ENCODE measurements at places on chromosomes 3 and 15.
A peak's percentile ranks its signal among the peaks of the same experiment; 100 is the strongest.

DNA sequence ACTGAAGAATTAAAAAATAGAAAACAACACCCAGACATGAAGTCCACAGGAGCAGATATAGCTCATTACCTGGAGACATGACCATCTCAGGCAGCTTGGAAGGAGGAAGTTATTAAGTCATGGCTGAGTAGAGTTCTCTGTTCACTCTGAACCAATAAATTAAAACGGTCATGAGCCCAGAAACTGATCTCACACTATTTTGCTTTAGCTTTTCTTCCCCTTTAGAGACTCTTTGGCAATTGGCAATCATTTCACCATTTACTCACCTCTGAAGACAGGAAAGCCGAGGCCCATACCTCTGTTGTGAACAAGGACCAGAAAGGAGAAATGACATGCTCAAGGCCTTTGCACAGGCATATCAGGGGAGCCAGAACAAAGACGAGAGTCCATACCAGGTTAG, 26.6 kb downstream of the CLDN18 start:
- no peak for DNase-seq

DNA sequence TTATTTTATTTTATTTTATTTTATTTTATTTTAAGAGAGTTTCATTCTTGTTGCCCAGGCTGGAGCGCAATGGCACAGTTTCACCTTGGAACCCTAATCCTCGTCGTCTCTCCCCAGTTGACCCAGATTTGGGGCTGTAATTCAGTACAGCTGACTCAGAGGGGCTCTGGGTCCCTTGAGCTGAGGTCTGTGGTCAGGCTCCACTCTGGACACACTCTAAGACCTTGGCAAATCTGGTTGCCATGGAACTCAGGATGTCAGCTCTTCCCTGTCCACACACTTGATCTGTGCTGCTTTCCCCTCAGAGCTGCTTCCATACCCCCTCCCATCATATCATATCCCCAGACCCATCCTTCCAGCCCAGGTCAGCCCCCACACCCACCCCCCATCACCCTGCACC, 675 bp upstream of the CYP11A1 start:
- no peak for DNase-seq

- DNase-seq, result no peak
Measured at GRCh38 chr3:184551614-184552256, 9.8 kb upstream of the EPHB3 start.

- no peak for DNase-seq
Measured at GRCh38 chr15:74804935-74805334, 7.7 kb upstream of the LMAN1L start.

GRCh38 chr3:177596248-177596815, 399.1 kb upstream of the TBL1XR1 start:
- peak; percentile 45 for DNase-seq

GRCh38 chr3:45226206-45226915, at the start of gene TMEM158:
Gene TMEM158 (minus strand): TSS chr3:45226287. CDS start chr3:45226027, 260 bp downstream.
- DNase-seq, result peak; percentile 40

GRCh38 chr3:115712871-115713270, 89.6 kb downstream of the GAP43 start:
- no peak for DNase-seq

- peak; percentile 44 for DNase-seq
Measured at GRCh38 chr15:43518197-43518761, 871 bp downstream of the MAP1A start.

DNA sequence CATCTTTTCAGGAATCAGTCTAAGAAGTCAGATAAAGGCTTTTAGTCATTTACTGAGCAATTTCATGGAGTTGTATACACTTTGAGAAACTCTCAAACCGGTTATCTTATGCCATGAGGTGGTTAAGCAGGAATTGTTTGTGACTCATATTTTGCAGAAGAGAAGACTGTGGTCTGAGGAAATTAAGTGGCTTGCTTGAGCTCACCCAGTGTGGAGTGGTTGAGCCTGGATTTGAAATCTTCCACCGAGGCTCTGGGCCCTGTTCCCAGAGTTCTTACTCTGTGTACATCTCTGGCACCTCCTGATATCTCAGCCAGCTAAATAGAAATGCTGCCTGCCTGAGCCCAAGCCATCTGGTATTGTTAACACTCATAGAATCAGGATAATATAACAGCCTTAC, 37.8 kb upstream of the BCL6 start:
- no peak for DNase-seq

- no peak for DNase-seq
Measured at GRCh38 chr3:122406198-122406597, 9.7 kb downstream of the WDR5B start.

GRCh38 chr15:39131609-39132008, 449.3 kb upstream of the THBS1 start:
- no peak for DNase-seq

DNA sequence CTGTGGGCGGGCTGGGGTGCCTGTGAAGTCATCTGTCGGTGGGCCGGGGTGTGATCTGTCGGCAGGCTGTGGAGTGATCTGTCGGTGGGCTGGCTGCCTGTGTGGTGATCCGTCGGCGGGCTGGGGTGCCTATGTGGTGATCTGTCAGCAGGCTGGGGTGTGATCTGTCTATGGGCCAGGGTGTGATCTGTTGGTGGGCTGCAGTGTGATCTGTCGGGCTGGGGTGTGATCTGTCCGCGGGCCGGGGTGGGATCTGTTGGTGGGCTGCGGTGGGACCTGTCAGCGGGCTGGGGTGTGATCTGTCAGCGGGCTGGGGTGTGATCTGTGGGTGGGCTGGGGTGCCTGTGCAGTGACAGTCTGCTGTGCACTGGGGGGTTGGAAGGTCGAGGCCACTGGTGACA, 204.5 kb downstream of the XXYLT1 start:
- DNase-seq, result no peak

- no peak for DNase-seq
Measured at GRCh38 chr3:102661707-102662497, 227.1 kb downstream of the ZPLD1 start.

DNA sequence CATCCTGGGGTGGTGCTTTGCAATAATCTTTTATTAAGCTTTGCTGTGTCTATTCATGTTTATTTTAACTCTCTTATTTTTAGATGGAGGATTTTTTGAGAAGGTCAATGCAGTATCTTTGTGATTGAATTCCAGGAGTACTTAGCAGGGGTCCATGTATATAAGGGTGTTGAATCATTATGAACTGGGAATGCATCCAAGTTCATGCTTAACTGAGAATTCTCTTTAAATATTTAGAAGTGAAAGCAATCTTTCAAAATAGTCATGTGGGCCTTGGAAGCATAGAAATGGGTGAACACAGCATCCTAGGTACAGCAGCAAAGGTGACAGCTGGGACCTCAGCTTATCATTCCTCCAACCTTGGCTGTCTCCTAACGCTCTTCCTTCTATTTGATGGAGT, 27.3 kb downstream of the SPTSSB start:
- no peak for DNase-seq

DNA sequence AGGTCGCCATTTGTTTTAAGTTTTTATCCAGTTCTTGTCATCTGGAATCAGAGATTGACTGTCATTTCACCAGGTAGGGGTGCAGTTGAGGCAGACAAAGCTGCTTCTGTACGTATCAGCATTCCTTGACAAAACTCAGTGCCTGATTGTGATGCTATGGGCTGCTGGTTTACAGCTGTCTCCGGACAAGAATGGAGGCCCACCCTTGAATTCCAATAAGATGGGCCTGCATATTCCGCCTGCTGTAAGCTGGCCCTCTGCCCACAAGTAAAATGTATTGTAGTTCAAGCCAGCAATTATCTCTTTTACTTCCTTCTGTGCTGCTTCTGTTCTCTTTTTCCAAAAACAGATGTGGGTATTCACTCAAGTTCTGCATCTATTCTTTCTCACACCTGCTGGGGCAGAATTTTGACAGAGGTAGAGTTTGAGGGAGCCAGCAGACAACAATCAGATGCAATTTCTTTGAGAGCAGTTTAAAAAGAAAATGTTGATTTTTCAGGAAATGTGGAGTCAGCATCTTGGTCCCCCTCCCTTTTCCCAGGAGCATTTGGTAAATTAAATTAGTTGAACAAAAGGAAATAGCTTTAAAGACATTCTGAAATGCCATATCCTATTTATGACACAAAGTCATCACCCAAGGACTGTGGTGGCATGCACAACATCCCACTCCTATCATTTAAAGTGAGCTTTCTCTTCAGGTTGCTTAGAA, 53.5 kb downstream of the IQCH start:
- DNase-seq, result no peak

- peak; percentile 79 for DNase-seq
Measured at GRCh38 chr3:49133226-49133951, 539 bp upstream of the LAMB2 start.

- DNase-seq, result peak; percentile 51
Measured at GRCh38 chr3:134237454-134238145, 13.1 kb downstream of the RYK start.

DNA sequence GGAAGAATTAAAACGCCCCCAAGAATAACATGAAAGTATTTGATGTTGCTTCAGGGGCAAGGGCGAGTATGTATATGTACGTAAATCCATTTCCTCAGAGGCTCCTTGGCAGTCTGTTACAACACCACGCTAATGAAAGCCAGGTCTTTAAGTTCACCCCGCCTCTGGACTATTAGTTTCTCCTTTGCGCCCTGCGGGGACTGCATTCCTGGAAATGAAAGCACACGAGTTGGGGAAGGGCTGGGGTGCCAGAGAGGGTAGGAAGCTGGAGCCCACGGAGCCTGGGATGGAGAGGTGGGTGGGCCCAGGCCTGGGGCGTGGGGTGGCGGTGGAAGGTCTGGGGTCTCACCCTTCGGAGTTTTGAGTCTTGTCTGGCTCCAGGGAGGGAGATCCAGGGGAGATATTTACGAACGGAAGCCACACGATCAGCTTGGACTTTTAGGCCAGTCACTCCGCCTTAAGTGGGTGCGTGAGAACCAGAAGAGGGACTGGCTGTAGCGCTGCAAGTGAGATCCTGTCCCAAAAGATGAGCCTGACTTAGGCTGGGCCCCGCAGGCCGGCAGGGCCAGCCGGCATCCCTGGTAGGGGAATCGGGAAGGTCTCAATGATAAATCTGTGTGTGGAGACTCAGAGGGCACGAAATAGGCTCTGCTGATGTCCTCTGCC, 1.6 kb upstream of the PLCL2 start:
- peak; percentile 38 for DNase-seq

DNA sequence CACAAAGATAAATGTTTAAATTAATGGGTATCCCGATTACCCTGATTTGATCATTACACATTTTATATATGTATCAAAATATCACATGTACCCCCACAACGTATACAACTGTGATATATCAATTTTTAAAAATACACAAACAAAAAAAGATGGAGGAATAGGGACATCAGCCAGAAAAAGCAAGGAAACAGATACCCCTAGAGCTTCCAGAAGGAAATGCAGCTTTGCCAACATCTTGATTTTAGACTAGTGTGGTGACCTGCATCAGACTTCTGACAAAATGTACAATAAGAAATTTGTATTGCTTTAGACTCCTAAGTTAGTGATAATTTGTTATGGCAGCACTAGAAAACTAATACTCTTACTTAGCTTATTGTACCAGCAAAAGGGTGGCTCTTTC, 483.8 kb downstream of the TUSC7 start:
- no peak for DNase-seq

- no peak for DNase-seq
Measured at GRCh38 chr3:62046326-62046725, 327.0 kb downstream of the FEZF2 start.

DNA sequence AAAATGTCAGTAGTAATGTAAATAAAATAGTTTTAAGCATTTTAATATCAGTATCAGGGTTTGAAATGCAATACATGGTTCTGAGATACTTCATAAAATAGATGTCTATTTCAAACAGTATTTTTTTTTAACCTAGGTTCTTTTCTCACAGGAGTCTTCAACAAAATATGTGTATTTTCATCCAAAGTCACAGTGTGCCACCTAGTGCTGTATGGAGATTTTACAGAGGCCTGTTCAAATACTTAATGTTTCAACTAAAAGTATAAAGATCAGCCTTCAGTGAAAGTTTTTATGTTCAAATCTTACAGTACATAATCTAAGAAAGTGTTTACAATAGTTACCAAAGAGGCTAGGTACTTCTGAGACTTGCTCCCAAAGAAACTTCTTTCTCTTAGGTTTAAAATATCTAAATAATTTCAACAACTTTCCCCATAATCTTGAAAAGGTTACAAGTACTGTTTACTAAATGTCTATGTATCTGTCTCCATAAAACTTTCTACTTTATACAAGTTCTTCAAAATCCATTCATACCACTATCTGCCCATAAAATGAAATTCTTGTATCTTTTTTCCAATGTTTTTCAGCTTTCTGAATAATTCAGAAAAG, 38.3 kb downstream of the SCAPER start:
- peak; percentile 6 for DNase-seq

GRCh38 chr15:71444866-71445590, 329.8 kb downstream of the THSD4 start:
- DNase-seq, result no peak

GRCh38 chr15:39852250-39852649, 67.8 kb downstream of the GPR176 start:
- no peak for DNase-seq

DNA sequence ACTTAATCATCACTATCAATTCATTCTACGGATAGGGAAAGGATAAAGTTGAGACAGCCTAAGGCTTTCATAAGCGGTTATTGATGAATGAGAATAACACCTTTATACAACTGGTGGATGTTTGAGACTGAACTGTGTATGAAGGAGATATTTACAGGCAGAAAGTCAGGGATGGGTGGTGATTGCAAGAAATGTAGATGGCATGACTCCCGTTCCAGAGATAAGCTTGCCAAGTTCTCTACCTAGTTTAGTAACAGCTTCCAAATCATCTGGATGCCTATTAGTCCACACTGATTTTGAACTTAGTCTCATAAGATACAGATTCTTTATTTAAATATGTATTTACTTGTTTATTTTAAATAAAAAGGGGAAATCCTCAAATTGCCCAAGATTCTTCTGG, 358.8 kb downstream of the GAP43 start:
- no peak for DNase-seq

DNA sequence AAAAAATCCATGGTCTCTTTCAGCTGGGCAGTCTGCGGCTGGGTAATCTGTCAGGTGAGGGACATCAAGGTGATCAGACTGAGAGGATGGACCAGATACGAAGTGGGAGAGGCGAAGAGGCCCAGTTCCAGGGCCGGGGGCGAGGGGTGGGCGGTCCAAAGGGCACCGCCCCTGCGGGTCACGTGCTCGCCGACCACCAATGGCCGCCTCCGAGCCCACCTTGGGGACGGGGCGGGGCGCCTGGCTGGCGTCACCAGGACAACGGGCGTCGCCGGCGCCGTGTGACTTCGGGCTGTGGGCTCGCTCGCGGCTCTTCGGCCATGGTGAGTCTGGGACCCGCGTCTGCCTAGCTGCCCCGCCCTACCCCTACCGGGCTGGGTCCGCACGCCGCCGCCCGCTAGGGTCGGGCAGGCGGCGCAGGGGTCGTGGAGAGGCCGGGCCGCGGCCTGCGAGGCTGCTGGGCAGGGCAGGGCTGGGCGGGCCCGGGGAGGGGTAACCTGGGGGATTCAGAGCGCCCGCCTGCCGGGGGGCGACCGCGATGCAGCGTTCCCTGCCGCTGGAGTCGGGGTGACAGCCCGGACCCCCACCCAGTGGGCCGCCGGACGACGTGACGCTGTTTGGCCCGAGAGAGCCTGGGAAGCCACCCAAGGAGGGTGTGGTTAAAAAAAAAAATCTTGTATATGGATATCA, at the start of gene FBXL2:
Gene FBXL2, plus strand, starts transcription at position 250 of the 690 bp plus-strand sequence. Its CDS starts 71 bp downstream, at position 321.
- DNase-seq, result peak; percentile 89

Measured in large intestine (tissue), 12 donors.